ENCODE measurements at places on chromosomes 5 and 9.

DNA sequence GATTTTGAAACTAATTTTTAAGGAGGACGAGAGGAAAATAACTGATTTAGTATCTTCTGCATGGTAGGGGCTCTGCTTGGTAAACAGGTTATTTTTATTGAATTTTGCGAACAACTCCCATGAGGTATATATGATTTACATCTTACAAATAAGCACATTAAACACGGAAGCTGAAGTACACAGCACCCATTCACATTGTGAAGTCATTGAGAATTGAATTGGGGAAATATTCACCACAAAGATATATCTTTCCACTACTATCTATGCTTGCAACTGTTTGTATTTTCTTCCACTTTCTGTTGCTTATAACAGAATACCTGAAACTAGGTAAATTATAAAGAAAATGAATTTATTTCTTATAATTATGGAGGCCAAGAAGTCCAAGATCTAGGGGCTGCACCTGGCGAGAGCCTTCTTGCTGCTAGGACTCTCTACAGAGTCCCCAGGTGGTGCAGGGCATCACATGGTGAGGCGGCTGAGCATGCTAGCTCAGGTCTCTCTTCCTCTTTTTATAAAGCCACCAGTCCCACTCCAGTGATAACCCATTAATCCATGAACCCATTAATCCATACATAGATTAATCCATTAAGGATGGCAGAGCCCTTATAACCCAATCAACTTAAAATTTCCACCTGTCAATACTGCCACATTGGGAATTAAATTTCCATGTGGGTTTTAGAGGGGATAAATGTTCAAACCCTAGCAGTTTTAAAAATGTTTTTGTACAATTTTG, 79.0 kb upstream of the ZNF608 start:
- DNase-seq: no peak

GRCh38 chr5:33372721-33373472, 67.9 kb upstream of the TARS1 start:
- no peak for DNase-seq

DNA sequence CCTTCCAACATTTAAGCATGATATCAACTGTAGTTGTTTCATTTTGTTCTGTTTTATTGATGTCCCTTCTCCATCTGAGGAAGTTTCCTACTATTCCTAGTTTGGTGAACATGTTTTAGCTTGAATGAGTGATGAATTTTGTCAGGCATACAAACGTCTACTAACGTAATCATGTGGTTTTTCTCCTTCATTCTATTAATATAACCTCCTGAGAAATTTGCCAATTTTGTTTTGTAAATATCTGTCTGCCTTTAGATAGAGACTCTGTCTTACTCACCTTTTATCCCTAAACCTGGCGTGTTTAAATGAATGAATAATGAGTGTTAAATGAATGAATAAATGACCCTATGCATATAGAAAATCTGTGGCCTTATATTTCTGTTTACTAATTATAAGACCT, 26.5 kb upstream of the NREP start:
- no peak for DNase-seq

DNA sequence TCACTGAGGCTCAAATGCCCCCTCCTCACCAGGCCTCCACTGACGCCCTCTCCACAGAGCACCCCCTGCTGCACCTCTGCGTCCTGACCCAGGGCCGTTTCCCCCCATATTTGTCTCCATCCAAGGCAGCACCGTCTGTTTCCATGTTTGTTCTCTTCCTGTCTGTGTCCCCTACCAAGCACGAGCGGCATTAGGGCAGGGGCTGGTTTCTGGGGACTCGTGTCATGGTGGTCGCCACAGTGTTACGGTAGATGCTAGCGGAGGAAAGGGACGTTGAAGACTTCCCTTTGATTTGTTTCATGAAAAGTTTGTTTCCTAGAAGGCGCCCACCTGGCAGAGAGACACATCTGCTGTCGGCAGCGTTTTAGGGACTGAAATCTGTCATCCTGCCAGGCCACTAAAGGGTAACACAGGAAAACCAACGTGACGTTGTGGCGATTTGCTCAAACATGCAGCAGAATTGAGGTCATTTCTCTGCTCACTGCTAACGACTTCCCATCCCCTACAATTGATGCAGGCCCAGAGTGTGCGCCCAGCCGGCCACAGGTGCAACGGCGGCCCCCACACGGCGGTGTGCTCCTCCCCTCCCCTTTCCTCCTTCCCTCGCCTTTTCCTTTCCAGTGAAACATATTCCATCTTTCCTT, 79.3 kb upstream of the IRX4 start:
- DNase-seq: no peak

- no peak for DNase-seq
Measured at GRCh38 chr9:120252248-120252647, 327.7 kb downstream of the CDK5RAP2 start.

GRCh38 chr9:133366435-133366834, 9.4 kb downstream of the SURF4 start:
- DNase-seq: no peak

DNA sequence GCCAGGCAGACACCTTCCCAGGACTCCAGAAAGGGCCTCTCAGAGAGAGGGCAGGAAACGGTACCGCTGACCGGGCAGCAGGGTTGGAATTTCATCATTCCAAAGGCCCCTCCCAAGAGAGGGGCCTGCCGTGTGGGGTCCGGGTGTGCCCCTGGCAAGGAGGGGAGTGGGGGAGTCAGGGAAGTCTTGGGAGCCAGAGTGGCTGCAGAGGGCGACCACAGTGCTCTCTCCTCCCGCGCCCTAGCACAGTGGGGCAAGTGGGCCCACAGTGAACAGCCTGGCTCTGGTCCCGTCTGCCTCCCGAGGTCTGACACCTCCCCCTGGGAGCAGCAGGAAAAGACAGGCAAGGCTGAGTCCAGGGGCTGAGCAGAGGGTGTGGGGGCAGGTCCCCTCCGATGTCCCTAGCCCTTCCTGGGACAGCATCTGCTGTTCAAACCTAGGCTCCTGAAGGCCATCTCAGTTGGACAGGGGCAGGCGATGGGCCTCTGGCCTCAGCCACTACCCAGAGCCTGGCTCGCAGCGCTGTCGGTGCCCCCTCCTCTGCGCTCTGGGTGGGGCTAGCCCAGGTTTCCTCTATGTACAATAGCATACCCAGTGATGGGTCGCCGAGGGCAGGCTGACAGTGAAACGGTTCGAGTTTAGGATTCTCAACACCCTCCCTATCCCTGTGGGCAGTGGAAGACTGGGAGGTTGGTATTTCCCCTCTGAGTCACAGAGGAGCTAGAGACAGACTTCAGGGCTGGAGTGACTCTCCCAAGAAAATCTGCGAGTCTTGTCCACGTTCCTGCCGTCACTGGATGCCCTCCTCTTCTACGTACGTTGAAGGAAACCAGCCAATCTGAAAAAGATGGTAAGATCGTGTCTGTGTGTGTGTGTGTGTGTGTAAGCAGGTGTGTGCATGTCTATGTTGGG, 25.4 kb upstream of the SARDH start:
- DNase-seq: no peak

GRCh38 chr9:78562021-78562420, 265.1 kb downstream of the PSAT1 start:
- DNase-seq: no peak

DNA sequence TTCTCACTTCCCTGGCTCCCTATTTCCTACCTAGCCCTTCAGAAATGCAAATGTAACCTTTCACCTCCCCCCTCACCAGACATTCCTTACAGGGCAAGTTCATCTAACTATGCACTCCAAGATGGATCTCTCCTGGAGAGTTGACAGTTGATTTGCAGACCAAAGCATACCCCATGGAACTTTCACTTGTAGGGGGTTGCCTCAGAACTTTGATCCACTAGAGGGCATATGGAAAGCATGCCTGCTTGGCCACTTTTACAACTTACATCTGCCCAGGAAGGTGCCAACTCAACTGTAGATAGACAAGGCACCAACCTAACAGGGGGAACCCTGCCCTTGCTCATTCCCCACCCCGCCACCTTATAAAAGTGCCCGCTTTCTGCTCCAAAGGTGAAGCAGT, 187.8 kb downstream of the NXNL2 start:
- DNase-seq: no peak

- DNase-seq: no peak
Measured at GRCh38 chr5:3194271-3194670, 401.4 kb upstream of the IRX1 start.

Data from GM12892 (cell line).